ENCODE measurements at places on chromosomes 12 and 14.

DNA sequence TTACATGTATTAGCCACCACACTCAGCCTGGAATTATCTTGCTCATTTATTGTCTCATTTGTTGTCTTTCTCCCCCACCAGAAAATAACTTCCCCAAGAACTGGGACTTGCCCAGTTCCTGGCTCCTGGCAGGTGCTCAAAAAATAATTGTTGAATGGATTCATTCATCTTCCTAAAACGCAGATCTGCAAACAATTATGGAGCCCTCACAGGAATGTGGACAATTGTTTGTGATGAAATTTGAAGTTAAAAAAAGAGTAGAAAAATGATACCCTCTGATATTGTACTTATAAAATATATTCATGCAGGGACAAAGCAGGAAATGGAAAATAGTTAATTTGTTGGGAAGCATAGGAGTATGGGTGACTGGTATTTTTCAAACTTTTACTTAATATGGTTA is 60.7 kb upstream of the MAP1LC3B2 start:
- no peak for DNase-seq

GRCh38 chr12:111085096-111085495 is 164.7 kb upstream of the MYL2 start:
- no peak for DNase-seq

GRCh38 chr12:5018677-5019076 is 25.0 kb upstream of the KCNA5 start:
- no peak for DNase-seq

- no peak for DNase-seq
These were observed 67.6 kb upstream of the CSRP2 start for GRCh38 chr12:76946446-76946845.

- no peak for DNase-seq
These were observed 214.5 kb upstream of the IGF1 start for GRCh38 chr12:102694903-102695302.

GRCh38 chr14:75662966-75663365 is 1.9 kb downstream of the TTLL5 start:
- DNase-seq = no peak

GRCh38 chr12:96986883-96987523 is 79.9 kb downstream of the NEDD1 start:
- DNase-seq = peak; percentile 21

- DNase-seq = no peak
These were observed 19.9 kb downstream of the DAAM1 start for GRCh38 chr14:59208224-59208814.
